GM13976 (cell line): ENCODE measurements at places on chromosomes 4 and X.

GRCh38 chr4:8912506-8912905 lies 40.9 kb upstream of the HMX1 start:
- no peak for DNase-seq

GRCh38 chr4:39237179-39237578 lies 54.9 kb downstream of the WDR19 start:
- DNase-seq = no peak

GRCh38 chr4:24765376-24765988 lies 29.9 kb upstream of the SOD3 start:
- no peak for DNase-seq

- no peak for DNase-seq
Measured at GRCh38 chrX:15680401-15680800, 15.8 kb upstream of the CLTRN start.
